Transverse colon (tissue), 4 donors: ENCODE measurements at places on chromosomes 5 and 9. TPM values are rescaled to one million over a fixed set of nuclear protein-coding genes. Genes with fewer than 3 reads are reported as not detected.

GRCh38 chr9:37430841-37431597 lies 8.5 kb downstream of the GRHPR start:
- no peak overlapping the region for H3K4me3 ChIP-seq
- H3K4me1 ChIP-seq, result no peaks in the 10 kb centered on the region
- no peaks in the 10 kb centered on the region for H3K36me3 ChIP-seq
- no peaks in the 10 kb centered on the region for H3K27me3 ChIP-seq
- no peak for DNase-seq

DNA sequence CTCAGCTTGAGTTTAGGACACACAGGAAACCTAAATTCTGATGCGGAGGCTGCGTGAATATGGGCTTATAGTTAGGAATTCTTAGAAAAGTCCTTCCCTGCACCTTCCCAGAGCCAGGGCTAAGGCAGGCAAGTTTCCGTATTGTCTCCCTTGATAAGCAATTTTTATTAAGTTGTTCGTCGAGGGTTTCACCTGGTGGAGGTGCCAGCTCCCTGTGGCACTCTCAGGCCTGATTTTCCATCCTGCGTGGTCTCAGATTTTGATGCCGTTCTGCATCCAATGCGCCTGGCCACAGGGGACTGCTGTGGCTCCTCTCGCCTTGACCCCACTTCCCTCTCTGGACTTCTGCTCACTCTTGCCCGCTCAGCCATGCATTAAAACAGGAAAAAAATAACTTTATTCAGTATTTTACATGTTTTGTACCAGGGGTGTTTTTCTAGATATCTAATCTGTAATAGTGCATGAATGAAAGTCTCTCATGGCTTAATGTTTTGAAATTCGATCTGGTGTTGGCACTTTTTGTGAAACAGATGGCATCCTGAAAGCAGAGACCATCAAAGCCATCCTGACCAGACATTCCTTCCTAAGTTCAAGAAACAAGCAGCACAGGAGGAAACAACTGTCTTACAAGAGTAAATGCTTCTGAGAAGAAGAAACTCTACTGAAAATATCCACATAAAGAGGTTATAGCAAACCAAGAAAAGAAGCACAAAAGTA lies 50.7 kb downstream of the TRIP13 start:
- H3K4me1 ChIP-seq, result no peaks in the 10 kb centered on the region
- no peak for DNase-seq
- no peak overlapping the region for H3K4me3 ChIP-seq
- H3K27me3 ChIP-seq, result peaks cover 46% of the 10 kb centered on the region
- H3K27ac ChIP-seq, result no peak overlapping the region

DNA sequence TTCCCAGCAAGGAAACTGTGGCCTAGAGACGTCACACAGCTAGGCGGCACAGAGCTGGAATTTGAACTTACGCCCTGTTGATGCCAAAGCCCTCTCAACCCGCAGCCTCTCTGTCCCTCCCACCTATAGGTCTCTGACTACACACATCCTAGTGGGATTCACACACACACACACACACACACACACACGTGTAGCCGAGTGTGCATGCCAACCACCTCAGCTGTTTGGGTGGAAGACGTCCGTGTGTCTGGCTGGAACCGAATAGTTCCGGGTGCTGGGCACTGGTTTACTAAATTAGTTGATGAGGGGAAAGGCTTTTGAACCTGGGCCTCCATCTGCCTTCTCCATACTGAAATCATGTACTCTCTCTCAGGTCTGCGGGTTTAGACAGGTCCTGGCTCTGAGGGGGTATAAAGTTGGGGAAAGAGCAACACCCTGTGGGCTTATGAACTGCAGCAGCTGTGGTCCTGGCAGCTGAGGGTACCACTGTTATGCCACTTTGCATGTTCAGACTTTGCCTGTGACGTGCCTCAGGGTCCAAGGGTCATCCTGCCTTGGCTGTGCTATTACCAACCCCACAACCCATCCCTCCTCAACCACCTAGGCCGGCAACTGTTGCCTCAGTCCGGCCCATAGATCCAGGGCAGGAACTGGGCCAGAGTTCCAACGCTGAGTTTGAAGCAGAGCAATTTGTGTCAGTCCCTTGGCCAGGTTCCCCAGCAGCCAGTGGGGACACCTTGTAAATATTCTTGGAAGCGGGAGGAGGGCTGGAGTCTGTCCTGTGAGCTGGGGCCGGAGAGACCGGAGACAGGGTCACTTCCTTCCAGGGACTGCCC lies 50.5 kb downstream of the PSD2 start:
- H3K4me3 ChIP-seq, result no peak overlapping the region
- no peak for DNase-seq
- peaks cover 7% of the 10 kb centered on the region for H3K4me1 ChIP-seq
- no peaks in the 10 kb centered on the region for H3K36me3 ChIP-seq
- H3K27me3 ChIP-seq, result peaks cover 43% of the 10 kb centered on the region
- no peak overlapping the region for H3K27ac ChIP-seq

Gene GAS1
- 4.8 TPM for total RNA-seq

Gene ARL14EPL
- total RNA-seq, result not detected

Gene CPLANE1
- total RNA-seq, result 67.7 TPM

Gene RPL35
- total RNA-seq, result 3,953 TPM

- H3K27me3 ChIP-seq, result no peaks in the 10 kb centered on the region
- peaks cover 8% of the 10 kb centered on the region for H3K4me1 ChIP-seq
- H3K27ac ChIP-seq, result no peak overlapping the region
- DNase-seq, result no peak
Measured at GRCh38 chr9:95429096-95429495, 87.7 kb downstream of the PTCH1 start.

Gene ZFP2
- 3.6 TPM for total RNA-seq
